ENCODE measurements at places on chromosomes 3 and 15.

- DNase-seq: no peak
These were observed 54.4 kb upstream of the LRRFIP2 start for GRCh38 chr3:37228749-37229148.

DNA sequence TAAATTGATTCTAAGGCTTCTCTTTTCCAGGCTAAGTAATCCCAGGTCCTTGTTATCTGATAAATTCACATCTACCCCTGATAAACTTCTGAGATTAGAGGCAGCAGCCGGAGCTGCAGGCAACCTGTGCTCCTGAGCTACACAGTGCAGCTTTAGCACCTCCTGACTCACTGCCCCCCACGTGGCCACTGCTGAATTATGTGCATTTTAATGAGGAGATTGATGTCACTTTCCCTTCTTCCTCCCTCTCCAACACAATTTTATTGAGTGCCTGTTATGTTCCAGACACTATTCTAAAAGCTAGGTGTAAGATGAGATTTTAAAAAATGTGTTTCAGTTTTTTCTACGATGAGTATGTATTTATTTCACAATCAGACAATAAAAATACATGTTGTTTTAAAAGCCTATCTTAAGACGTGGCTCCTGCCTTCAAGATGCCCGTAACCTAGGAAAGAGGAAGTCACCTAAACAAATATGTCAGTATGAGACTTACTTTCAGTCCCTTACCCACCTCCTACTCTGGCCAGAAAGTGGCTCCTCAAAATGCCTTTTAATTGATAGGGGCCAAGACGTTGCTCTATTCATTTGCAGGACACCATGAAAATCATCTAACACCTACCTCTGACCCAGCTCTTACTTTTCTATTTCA, 161.5 kb upstream of the PFN2 start:
- no peak for DNase-seq

DNA sequence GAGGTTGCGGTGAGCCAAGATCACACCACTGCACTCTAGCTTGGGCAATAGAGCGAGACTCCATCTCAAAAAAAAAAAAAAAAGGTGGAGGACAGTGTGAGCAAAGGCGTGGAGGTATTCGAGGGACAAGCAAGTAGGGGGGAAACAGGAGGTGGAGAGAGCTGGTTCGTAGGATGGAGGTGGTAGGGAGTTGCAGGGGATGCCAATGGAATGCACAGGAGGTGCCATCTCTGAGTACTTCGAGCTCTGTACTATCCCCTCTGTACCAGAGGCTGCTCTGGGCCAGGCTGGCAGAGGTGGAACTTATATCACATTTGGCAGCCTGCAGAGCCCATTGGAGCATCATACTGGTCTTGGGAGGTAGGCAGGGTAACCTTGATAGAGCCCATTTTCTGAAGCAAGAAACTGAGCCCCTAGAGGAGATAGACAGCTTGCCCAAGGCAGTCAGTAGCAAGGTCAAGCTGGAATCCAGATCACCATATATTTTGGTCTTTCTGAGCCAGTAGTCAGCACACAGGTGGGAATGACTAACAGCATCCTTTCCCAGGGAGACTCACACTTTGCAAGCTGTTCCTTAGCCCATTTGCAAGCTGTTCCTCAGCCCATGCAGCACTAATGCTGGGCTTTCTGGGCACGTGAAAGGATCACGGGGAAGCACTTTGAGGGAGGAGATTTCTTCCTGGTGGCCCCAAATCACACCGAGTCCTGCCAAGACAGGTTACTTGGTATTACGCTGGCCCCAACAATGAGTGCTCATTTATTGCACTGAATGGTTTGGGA, 9.2 kb upstream of the CCDC33 start:
- DNase-seq: no peak

DNA sequence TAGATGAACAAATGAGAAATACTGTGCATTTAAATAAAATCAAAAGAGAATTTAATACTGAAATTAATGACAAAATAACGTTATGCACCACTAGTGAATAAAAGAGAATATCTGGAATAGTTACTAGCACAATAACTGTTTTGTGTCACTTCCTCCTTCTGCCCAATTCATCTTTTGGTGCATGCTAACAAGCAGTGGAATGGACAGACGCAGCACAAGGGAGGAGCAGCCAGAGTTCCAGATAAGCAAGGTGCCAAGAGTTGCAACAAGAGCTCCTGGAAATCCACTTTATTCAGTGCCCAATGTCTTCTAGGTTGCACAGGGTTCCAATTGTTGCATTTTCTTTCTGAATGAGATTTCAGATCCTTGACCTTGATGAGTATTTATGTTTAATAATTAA, 66.5 kb upstream of the PLXND1 start:
- no peak for DNase-seq

- no peak for DNase-seq
These were observed 411.6 kb upstream of the BCHE start for GRCh38 chr3:166248784-166249183.

GRCh38 chr3:105497386-105497785, 130.7 kb downstream of the ALCAM start:
- DNase-seq: no peak

DNA sequence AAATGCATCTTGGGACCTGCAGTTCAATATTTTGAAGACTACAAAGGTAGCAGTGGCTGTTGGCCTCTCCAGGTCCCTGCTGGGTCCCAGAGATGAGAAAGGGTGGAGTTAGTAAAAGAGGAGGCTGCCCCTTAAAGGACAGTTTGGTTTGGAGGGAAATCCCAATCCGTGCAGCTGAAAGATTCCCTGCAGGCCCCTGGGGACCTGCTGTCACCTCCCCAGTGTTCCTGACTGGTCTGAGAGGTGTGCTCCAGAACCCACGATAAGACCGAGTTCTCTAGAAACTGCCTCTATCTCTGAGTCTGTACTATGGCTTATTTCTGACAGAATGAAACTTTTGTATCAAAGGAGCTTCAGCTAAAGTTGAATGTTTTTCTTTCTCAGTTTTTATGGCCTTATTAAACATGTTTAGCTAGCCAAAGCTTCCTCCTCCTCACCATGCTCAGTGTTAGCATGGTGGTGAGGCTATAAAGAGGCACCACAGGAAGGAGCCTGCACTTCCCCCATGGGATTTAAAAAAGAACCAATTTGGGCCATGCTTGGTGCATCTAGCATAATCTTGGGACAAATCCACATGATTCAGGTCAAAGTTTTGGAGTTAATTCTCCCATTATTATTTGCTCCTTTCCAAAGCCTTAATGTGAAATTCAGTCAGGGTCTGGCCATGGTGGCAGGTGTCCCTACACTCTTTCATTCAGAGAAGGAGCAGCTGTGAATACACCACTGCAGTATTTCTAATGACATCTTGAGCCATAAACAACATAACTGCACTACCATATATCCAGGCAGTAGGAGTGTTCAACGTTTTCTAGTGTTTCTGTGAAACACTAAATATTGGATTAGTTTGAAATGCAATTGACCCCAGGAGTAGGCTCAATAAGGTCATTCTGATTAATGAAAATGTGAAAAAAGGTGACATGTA, 74.4 kb downstream of the ATP1B3 start:
- no peak for DNase-seq

GRCh38 chr3:197137751-197138150, 108.1 kb upstream of the MELTF start:
- DNase-seq: no peak

DNA sequence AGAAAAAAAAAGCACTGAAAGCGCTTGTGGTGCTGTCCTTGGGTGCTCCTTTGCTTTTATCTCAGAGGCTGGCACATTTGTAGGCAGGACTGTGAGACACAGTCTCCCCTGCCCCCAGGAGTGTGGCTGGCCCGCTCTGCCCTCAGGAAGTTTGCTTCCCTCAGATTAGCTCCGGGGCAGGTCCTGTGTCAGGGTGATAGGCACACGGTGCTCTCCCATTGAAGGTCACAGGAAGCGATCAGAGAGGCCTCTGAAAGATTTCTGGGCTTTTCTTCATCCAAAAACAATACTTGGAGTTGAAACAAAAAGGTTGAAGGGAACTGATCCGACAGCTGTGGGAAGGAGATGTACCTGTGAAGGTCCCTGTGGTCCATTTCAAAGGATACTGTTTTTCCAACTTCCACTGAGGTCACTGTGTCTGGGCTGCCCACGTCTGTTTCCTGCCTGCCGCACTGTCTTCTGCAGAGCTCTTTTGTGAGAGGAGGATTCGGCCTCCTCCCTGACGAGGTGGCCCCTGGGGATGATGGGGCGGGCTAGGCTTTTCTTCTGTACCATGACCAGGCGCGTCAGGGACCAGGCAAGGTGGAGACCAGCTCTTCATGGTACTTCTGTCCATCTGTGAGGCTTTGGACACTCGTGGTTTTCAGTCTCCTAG, 330.5 kb upstream of the CTDSPL start:
- DNase-seq: peak; percentile 19

DNA sequence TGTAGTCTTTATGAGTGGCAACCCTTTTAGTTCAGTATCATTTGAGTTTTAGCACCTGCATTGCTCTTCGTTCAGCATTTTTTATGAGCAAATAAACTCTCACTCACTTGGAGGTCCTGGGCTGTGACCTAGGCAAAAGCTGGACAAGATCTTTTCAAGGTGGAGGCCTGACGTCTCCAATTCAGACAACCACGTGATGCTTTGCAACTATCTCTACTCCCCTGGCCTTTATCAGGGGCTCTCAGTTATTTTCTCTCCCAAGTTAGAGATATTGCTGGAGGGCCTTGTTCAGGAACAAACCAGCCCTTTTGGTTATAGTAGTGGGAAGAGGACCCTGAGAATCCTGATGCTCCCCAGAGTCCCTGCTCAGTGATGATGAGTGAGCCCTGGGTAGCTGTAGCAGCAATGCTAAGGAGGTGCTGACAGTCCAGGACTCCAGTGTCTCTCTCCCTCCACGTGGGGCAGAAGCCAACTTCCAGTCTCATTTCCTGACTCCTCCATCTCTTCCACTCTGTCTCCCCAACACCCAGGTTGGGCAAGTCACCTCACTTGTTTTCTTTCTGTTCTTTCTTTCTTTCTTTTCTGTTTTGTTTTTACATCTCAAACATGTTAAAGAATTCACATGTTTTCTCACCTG, 30.4 kb downstream of the HAPLN3 start:
- no peak for DNase-seq

DNA sequence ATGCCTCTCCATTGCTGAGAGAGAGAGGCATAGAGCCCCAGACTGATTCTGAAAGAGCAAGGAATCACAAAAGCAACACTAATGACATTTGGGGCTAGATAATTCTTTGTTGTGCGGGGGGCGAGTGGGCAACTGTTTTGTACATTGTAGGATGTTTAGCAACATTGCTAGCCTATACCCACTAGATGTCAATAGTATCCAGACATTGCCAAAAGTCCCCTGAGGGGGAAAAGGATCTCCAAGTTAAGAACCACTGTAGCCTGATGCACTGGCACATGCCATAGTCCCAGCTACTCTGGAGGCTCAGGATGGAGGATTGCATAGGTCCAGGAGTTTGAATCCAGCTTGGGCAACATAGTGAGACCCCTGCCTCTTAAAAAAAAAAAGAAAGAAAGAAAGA, 22.8 kb upstream of the GOLM2 start:
- DNase-seq: no peak

- peak; percentile 96 for DNase-seq
These were observed 50.6 kb downstream of the SLC6A6 start for GRCh38 chr3:14452740-14453710.

- no peak for DNase-seq
These were observed 54.0 kb downstream of the B3GNT5 start for GRCh38 chr3:183306798-183307671.
